ENCODE measurements at places on chromosomes 12 and 14. TPM values are rescaled to one million over a fixed set of nuclear protein-coding genes. Genes with fewer than 3 reads are reported as not detected.

The KRT73 gene
- total RNA-seq: 0.23 TPM

GRCh38 chr12:79191391-79191790 lies 326.8 kb downstream of the SYT1 start:
- no peak for DNase-seq

DNA sequence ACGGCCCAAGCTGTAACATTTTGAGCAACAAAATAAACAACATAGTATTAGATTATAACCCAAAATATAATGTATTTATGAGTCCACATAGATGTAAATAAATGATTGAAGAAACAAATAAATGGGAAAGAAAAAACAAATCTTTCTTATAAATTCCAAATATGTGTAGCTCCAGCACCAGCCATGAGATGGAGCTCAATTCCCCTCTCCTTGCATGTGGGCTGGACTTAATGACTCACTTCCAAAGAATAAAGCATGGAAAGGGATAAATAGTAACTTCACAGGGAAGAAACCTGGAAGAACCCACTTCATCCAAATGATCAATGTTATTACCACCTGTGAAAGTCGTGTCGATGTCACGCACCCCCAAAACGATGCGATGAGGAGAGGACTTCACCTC lies 158.8 kb downstream of the RPAP3 start:
- no peak for DNase-seq

The EIF5 gene
- total RNA-seq: 451 TPM

- DNase-seq: no peak
Observed at GRCh38 chr14:84694161-84694560, 835.8 kb upstream of the FLRT2 start.

DNA sequence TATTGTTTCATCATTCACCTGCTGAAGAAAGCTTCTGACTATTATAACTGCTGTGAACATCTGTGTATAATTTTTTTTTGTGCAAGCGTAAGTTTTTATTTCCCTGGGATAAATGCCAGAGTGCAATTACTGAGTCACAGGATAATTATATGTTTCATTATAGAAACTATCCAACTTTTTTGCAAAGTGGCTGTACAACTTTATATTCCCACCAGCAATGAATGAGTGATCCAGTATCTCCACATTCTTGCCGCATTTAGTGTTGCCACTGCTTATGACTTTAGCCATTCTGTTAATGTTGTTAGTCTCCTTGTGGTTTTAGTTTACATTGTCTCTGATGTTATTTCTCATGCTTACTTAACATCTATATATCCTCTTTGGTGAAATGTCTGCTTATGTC lies 88.1 kb upstream of the CCDC175 start:
- no peak for DNase-seq

DNA sequence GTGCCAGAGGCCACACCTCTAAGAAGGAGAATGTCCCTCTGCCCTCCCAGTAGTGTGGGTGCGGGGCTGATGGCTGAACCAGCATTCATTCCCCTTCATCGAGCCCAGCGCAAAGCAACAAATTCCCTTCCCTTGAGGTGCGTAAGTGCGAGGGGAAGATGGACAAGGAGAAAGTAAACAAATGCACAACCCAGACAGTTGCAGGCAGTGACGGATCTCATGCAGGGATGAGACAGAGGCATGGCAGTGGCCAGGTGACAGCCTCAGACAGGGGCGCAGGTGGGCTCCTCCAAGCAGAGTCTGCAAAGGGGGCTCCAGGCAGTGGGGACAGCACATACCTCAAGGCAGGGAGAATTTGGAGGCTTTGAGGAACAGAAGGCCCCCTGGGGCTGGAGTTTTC lies 2.3 kb upstream of the MYL2 start:
- no peak for DNase-seq

- no peak for DNase-seq
Observed at GRCh38 chr12:85273381-85274314, 6.4 kb upstream of the ALX1 start.

The ULK1 gene
- 16.7 TPM for total RNA-seq

The C1S gene
- total RNA-seq: 1.6 TPM

GRCh38 chr12:1758887-1759286 lies 61.5 kb upstream of the LRTM2 start:
- DNase-seq: no peak

- no peak for DNase-seq
Observed at GRCh38 chr14:59698793-59699192, 122.2 kb upstream of the CCDC175 start.

- no peak for DNase-seq
Observed at GRCh38 chr14:101840649-101841369, 79.3 kb downstream of the PPP2R5C start.
